ENCODE measurements at places on chromosomes 7 and 10. TPM values are rescaled to one million over a fixed set of nuclear protein-coding genes. Genes with fewer than 3 reads are reported as not detected.
A peak's percentile ranks its signal among the peaks of the same experiment; 100 is the strongest.

Gene PLXNA4
- 0.31 TPM for total RNA-seq

- H3K36me3 ChIP-seq = no peaks in the 10 kb centered on the region
- DNase-seq = no peak
- no peaks in the 10 kb centered on the region for H3K4me1 ChIP-seq
- H3K27me3 ChIP-seq = no peaks in the 10 kb centered on the region
- H3K27ac ChIP-seq = no peak overlapping the region
Measured at GRCh38 chr7:50151001-50151400, 58.0 kb upstream of the ZPBP start.

DNA sequence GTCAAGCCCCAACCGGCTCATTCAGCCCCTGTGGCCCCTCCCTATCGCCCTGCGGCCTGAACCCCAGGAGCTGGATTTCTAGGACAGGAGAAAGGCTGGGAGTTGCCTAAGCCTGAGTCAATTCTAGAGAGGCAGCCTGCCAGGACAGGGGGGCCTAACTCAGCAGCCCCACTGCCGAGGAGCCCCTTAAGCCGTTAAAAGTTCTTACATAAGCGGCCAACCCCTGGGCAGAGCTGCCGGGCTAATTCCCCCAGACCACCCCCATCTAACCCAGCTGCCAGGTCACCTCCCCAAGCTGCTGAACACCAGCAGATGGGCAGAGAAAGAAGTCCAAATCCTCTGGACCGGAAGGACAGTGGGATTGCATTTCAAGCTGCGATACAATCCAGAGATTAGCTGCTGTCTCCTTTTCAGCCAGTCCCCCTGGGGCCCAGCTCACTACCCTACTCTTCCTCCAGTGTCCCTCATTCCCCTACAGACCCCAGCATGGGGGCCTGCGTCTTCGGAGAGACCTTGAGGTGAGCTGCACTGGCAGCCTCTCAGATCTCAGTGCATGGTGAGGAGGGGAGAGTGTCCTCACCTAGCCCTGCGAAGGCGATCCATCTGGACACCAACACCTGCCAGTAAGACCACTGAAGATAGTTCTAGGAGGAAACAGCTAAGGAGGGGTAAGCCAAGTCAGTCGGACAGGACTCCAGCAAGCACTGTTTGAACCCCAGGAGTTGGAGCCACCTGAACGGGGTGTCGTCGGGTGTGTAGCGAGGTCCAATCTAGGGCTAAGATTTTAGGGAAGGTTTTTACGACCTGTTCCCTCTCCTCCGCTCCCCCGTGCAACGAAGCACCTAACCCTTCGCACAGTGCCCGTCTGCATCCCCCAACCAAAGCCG is 830 bp downstream of the IMPDH1 start:
- H3K4me1 ChIP-seq = no peaks in the 10 kb centered on the region
- DNase-seq = no peak
- peak overlapping the region; percentile 65 for H3K4me3 ChIP-seq
- H3K27ac ChIP-seq = peak overlapping the region; percentile 55
- H3K36me3 ChIP-seq = no peaks in the 10 kb centered on the region
- H3K27me3 ChIP-seq = no peaks in the 10 kb centered on the region

DNA sequence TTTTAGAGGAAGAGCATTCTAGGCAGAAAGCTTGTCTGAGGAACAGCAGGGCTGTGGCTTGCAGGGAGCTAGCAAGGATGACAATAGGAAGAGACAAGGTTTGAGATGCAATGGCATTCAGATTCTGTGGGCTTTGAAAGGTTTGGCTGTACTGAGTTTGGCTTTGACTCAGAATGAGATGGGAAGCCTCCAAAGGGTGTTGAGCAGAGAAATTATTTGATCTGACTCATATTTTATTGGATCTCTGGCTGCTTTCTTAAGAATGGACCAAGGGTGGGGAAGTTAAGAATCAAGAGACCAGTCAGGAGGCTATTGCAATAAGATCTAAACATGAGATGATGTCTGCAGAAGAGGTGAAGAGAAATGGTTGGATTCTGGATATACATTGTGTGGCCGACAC is 273.2 kb downstream of the CDK14 start:
- DNase-seq = no peak
- H3K27ac ChIP-seq = no peak overlapping the region
- no peaks in the 10 kb centered on the region for H3K36me3 ChIP-seq
- H3K4me1 ChIP-seq = no peaks in the 10 kb centered on the region

GRCh38 chr10:65355141-65355680 is 1570.6 kb upstream of the LRRTM3 start:
- no peaks in the 10 kb centered on the region for H3K4me1 ChIP-seq
- no peak for DNase-seq
- H3K4me3 ChIP-seq = no peak overlapping the region
- H3K27me3 ChIP-seq = no peaks in the 10 kb centered on the region
